ENCODE measurements at places on chromosomes 13 and 19.
A peak's percentile ranks its signal among the peaks of the same experiment; 100 is the strongest.

DNA sequence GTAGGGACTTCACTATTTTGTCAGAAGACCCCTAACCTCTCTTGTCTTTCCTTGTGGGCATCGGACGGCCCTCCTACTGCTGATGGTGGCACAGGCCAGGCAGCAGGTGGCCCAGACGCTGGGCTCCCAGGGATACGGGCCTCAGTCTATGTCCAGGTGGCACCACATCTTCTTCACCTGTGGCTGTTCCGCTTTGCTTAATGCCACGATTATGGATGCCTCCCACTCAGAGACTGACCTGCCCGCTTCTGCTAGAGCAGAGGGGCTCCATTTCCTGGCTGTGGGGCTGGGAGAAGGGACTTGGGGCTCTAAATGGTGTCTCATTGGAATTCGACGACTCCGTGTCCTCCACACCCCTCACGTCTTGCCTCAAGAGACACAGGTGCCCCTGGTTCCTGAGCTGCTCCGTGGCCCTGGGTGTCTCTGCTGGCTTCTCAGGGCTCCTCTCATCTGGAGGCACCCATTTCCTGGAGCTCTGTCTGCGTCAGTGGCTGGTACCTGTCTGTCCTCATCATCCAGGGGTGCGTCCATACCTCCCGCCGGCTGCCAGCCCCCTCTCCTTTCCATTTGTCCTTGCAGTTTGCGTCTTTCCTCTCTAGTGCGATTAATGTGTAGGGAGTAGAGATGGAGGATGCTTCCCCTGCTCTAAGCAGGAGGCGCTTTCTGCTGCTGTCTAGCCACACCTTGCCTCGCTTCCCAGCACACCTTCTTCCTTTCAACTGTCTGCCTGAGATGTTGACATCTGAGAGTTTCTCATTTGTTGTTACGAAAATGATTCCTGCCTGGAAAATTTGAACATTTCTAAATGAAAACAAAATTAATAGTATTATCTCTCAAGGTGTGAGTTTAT lies 63.4 kb downstream of the TEX29 start:
- DNase-seq = no peak

DNA sequence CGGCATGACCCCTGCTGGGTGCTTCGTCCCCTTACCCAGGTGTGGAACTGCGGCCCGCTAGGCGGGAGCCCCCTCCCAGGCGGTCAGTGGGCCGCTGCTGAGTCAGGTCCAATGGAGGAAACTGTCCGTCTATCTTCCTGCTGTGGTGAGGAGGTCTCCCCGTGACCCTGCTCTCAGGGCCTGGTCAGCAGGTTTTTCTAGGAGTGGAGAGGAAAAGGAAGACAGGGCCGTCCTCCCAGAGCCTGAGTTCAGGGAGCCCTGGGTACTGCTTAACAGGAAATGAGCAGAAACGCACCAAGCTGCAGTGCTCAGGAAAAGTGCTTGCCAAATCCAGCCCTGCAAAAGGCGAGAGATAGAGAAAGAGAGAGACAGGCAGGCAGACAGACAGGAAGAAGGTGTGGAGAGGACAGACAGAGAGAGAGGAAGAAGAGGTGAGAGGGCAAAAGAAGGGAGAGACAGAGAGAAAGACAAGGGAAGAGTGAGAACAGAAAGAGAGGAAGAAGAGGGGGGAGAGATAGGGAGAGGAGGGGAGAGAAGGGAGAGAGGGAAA lies 10.3 kb downstream of the SH3GL1 start:
- DNase-seq = no peak

DNA sequence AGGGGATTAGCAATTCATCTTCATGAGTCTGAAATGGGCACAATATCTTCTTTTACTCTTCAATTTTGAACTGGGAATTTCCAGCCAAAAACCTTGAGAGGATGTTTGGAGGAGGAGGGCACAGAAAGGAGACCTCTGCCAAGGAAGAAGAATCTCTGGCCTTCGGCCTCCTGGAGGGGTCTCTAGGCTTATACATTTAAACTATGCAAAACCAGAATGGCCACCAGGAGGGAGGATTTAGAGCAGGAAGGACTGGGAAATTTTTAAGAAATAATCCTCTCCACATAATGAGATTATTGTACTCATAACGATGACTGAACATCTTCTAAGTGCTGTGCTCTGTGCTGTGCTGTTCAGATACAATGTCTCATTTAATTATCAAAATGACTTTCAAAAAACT lies 325.9 kb downstream of the NDFIP2 start:
- no peak for DNase-seq

GRCh38 chr13:71722206-71722605 lies 144.8 kb downstream of the DACH1 start:
- no peak for DNase-seq

- no peak for DNase-seq
Measured at GRCh38 chr13:46648166-46648607, 95.2 kb downstream of the LRCH1 start.

DNA sequence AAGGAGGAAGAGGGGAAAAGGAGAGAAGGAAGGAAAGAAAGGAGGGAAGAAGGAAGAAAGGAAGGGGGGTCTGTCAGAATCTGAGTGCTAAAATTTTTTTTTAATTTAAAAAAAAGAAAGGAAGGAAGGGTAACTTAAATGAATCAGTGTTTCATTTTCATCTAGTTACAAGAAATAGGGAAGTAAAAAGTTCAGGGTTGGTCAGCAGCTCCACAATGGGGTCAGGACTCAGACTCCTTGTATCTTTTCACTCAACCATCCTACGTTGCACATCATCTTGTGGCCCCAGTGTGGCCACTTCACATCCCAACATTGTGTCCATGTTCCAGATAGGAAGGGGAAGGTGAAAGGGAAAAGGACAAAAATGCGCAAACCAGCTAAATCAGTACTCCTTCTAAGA lies 14.3 kb upstream of the FNDC3A start:
- no peak for DNase-seq

DNA sequence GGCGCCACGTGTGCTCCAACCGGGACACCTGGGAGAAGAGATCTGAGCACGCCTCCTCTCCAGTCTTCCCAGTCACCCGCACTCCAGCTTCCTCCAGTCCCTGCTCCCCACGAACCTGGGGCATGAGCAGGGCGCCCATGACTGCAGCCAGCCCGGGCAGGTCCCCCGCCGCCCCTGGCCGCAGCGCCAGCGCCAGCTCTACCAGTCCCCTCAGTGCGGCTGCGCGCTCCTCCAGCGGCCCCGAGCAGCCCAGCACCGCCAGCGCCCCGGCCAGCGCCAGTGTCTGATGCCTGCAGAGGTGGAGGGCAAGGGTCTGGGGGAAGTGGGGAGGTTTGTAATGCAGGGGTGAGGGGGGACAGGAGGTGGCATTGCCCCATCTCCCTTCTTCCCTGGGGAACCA lies 13.1 kb downstream of the SH2D3A start:
- DNase-seq = no peak

DNA sequence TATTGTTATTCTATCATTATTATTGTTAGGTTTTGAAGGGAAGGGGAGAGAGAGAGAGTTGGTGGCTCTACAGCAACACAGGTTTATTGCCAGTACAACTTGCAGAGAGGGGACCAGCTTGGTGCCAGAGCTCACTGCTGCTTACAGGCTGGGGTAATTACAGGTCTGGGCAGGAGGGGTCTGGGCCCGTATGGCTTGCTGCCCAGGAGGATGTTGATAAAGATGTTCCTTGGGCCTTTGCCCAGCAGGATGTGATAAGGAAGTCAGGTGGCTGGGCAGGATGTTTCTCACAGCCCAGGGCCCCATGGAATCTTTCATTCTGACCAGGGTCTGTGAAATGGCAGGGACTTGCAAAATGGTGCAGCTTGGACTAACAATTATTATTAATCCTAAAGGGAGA lies 64.2 kb upstream of the ZNF599 start:
- no peak for DNase-seq

DNA sequence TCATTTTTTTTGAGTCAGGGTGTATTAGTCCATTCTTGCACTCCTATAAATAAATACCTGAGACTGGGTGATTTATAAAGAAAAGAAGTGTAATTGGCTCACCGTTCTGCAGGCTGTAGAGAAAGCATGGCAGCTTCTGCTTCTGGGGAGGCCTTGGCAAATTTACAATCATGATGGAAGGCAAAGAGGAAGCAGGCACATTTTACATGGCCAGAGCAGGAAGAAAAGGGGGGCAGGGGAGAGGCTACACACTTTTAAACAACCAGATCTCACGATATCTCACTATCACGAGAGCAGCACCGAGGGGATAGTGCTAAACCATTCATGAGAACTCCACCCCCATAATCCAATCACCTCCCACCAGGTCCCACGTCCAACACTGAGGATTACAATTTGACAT lies 44.5 kb upstream of the MIR17HG start:
- no peak for DNase-seq

- no peak for DNase-seq
Measured at GRCh38 chr19:15253061-15253460, 20.8 kb upstream of the EPHX3 start.

- no peak for DNase-seq
Measured at GRCh38 chr13:40120781-40121180, 465.3 kb downstream of the COG6 start.

- no peak for DNase-seq
Measured at GRCh38 chr19:11151181-11151580, 4.4 kb downstream of the SPC24 start.

DNA sequence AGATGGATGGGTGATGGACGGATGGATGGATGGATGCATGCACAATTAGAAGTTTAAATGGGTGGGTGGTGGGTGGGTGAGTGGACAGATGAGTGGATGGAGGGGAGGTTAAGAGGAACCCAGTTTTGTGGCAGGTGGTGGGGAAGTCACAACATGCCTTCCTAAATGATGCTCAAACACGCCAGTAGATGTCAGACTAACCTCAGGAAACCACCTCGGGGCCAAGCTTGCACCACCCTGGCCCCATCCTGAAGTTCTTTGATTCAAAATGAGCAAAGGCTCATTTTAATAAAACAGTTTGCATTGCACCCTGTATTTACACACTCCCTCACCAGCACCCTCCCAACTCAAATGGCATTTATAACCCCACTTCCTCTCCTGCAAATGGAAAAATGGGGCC lies 91.4 kb upstream of the CACNA1A start:
- no peak for DNase-seq

GRCh38 chr13:27011661-27012060 lies 159.9 kb downstream of the USP12 start:
- no peak for DNase-seq

DNA sequence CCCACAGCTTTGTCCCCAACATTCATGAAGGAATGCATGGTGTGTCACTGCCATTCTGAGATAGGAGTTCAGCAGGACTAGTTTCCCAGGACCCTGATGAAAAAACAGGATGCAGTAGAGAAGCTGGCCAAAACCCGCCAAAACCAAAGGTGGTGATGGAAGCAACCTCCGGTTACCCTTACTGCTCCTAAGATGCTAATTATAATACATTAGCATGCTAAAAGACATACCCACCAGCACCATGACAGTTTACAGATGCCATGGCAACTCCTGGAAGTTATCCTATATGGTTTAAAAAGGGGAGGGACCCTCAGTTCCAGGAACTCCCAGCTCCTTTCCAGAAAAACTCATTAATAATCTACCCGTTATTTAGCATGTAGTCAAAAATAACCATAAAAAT lies 59.9 kb upstream of the KCTD15 start:
- no peak for DNase-seq

DNA sequence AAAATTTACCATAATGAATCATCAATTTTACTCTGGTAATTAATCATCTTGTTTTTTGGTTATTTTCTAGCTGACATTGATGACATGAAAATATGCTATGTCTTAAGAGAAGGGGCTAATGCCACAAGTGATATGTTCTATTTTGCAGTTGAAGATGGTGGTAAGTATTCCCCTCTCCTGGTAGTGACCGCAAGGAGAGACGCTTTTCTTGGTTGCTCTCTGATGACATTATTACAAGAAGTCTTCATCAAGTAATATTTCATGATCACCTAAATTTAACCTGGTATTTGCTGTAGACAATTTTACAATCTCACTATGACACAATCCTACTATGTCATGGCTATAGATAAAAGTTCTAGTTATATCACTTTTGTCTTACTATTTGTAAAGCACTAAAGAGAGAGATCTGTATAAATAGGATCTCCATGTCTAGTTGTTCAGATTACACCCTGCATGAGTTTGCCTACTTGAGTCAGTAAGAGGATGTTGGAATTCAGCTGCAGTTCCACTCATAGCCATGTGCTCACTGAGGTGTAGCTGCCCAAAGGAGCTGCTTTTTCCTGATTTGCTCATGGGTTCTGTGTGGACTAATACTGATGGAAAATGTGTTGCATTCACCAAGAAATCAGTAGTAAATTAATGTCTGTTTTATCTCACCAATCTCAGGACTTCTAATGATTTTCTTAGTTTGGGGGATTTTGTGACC lies 10.9 kb downstream of the FREM2 start:
- DNase-seq = no peak

DNA sequence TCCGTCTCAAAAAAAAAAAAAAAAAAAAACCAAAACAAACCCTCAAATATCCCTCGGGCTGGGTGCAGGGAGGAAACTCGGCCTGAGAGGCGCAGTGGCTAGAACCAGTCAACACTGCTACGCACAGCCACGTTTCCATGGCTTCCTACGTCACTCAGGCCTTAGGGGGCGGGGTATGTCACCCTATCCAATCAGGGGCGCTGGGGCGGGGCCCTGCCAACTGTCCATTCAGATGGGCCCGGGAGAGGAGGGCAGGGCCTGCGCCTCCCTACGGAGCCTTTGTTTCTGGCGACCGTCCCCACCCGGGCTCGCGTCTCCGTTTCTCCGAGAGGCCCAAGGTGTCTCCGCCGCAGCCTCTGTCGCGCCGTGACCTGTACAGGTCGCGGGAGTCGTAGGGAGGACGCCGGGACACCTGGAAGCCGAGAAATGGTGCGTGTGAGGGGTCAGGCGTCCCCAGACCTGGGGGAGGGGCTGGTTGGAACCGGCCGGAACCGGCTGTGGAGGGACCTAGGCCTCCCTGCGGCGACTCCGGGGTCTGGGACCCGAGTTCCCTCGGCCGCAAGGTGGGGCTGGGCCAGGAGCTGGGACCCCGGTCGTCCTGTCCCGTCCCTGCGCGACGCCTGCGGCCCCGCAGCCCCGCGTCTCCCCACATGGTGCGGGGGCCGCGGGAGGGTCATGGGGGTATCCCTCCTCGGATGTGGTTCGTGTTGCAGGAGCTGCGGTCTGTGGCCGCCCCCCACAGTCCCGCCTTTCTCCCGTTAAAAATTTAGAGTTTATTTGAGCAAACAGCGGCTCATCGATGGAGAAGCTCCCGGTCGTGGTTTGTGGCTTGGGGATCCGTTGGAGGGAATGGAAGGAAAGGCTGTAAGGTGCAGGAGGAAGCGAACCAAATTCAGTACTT lies at the start of gene ZNF627:
Gene ZNF627 (plus strand): TSS at position 282 of the 901 bp plus-strand sequence. CDS start 145 bp downstream, at position 427.
- peak; percentile 100 for DNase-seq

DNA sequence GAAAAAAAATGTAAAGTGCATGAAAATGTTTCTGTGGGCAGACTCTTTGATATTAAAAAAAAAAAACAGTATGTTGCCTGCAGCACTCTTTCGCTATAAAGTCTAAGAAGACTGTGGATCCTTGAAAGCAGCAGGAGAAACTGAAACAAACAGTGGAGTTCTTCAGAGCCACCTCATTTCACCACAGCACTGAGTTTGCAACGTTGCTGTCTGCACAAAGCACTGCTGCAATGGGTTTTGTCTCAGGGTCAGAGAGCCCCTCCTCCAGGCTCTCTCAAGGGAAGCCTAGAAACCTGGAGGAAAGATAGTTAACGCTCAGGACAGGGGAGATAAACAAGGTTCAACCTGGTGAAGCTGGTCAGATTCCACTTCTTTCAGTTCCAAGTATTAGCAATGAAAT lies 248.7 kb downstream of the EFNB2 start:
- DNase-seq = no peak

GRCh38 chr19:50341091-50341564 lies 12.0 kb upstream of the KCNC3 start:
- no peak for DNase-seq

All from tibial nerve (tissue), 4 donors.